ENCODE measurements at places on chromosomes 5 and 9.

DNA sequence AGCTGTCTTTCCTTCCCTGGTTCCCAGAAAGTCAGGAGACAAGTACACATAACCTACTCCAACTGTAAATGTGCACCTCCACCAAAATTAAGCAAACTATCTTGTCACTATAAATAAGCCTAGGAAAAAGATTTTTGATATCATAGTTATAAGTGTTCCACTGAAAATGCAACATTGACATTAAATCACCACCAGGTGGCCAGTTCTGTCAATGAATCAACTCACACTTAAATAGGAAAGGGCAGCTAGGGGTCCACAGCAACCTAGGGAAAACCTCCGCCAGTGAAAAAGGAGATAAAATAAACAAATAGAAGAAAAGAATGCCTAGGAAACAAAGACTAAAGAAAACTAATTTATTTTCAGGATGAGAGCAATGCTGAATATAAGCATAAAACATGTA lies 243.0 kb upstream of the PTPRD start:
- DNase-seq = no peak

DNA sequence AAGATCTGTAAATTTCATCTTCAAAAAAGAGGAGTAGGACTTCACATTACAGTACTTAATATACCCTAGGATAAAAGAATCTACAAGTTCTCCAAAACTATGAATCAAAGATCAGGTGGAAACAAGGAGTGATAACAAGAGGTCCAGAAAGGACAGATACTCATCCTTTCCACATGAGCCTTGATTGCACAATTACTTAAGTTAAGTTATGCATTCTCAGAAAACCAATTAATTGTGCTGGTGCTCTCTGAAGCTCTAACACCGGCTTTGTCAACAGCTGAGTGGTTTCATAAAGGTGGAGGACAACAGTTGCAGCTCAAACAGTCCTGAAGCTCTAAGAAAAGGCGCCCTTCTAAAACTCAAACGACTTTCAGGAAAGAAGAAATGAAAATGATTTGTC lies 251.9 kb downstream of the BNC2 start:
- no peak for DNase-seq

- no peak for DNase-seq
Observed at GRCh38 chr5:105953616-105954015, 1717.1 kb downstream of the EFNA5 start.

DNA sequence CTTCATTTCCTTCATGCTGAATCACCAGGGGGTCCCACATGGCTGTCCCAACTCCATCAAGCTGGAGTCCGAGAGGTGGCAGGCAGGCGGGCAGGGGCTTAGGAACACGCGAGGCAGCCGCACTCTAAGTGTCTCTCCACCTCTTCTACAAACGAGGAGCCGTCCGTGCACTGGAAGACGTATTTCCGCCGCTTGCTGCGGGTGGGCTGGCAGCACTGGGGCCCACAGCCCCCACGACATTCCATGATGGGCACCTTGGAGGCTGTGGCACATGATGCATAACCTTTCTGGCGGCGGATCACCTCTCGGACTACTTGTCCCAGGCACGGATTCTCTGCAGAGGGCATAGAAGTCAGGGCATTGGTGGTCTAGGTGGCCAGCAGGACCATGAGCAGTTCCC lies 87.2 kb upstream of the PANK3 start:
- DNase-seq = no peak

GRCh38 chr5:179302499-179303185 lies 42.6 kb downstream of the ADAMTS2 start:
- no peak for DNase-seq

- no peak for DNase-seq
Observed at GRCh38 chr5:83434946-83435345, 36.6 kb upstream of the VCAN start.

GRCh38 chr9:77933019-77933418 lies 98.6 kb downstream of the GNAQ start:
- DNase-seq = no peak

GRCh38 chr5:125463466-125464092 lies 717.1 kb upstream of the ZNF608 start:
- no peak for DNase-seq

DNA sequence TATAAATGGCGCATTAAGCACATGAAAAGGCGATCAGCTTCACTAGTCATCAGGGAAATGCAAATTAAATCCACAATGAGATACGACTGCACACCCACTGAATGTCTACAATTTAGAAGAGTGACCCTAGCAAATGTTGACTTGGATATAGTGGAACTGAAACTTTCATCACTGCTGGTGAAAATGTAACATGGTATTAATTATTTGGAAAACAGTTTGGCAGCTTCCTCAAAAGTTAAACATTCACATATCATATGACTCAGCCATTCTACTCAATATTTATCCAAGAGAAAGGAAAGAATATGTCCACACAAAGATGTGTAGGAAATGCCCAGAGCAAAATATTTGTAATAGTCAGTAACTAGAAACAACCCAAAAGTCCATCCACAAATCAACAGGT lies 146.5 kb downstream of the LPAR1 start:
- DNase-seq = no peak

DNA sequence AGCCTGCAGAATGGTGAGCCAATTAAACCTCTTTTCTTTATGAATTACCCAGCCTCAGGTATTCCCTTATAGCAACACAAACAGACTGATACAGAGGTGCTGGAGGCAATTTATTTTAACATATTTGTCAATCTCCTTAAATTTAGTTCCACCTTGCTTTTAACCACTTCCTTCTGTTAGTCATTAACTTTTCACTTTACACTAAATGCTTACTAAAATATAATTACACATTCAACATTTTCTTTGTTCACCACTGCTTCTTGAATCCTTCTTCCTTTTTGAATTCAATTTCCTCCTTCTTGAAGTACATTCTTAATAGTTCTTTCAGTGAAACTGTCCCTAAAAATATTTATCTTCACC lies 39.4 kb downstream of the LYRM7 start:
- no peak for DNase-seq
